ENCODE measurements at places on chromosomes 1 and 21.

DNA sequence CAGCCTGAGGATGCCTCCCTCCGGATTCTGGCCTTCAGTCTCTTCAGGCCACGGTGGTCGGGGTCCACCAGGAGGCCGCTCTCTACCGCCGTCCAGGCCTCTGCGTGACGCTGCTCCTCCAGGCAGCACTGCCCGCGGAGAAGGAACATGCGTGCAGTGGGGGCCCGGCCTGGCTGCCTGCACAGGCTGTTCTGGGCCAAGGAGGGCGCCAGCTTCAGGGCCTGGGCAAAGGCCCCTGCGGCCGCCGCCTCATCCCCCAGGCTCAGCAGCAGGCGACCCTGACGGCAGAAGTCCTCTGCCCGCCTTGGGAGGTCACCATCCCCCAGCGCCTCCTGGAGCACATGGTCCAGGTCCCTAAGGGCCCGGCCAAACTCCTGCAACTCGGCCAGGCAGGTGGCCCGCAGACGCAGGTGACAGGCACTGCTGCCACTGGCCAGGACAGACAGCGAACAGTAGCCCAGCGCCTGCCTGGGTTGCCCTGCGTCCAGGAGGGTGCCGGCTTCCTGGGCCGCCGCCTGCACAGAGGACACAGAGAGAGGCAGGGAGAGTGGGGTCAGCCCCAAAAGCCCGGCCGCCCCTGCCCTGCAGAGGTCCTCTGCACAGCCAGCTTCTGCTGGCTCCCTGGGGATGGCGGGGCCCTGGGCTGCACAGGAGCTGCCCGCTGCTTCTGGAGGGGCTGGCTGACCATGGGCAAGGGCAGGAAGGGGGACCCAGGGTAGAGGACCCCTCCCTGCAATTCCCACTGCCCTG is 8.7 kb upstream of the MMEL1 start:
- DNase-seq = no peak

DNA sequence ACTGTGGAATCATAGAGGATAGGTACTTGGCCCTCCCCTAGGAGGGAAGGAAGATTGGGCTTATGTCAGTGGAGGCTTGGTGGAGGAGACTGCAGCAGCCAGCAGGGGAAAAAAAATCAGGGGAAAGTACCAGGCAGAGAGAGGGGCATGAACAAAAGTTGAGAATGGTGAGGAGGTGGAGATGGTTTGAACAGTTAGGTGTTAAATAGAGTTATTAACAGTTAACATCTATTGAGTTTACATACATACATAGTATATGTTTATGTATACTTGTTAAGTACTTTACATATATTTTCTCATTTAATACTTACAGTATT is 136.5 kb upstream of the HNRNPU start:
- no peak for DNase-seq

DNA sequence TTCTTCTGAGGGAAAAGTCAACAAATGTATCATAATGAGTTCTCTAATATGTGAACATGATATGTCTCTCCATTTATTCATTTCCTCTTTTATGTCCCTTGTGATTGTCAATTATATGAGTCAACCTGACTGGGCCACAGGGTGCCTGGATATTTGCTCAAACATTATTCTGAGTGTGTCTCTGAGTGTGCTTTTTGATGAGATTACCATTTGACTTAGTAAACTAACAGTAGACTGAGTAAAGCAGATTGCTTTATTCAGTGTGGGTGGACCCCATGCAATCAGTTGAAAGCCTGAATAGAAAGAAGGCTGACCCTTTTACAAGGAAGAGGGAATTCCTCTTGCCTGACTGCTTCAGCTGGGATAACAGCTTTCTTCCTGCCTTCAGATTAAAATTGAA is 142.6 kb downstream of the SLC35F3 start:
- DNase-seq = no peak

DNA sequence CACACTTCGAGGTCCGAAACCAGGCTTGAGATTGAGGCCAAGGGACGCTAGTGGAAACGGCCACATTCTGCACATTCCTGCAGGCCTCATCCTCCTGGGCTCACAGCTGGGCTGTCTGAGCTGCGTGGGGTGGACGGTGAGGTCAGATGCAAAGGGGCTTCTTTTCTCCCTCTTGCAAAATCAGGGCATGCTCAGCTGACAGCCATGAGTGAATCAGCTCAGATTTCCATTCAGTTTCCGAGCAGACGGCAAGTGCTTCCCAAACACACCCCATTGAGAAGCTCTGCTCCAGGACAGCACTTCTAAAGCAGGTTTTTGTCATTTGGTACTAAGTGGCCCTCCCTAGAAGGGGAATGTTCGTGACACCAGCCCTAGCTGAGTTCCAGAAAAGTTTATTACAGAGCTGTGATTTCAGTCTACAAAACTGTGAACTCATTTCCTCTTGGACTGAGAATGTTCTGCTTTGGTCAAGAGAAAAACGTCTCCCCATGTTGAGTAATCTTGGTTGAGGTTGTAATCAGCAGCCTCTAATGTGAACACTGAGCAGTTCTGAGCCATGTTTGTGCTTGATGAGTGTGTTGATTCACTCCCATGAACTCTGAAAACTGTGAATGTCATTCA is 10.0 kb downstream of the PDPN start:
- no peak for DNase-seq

DNA sequence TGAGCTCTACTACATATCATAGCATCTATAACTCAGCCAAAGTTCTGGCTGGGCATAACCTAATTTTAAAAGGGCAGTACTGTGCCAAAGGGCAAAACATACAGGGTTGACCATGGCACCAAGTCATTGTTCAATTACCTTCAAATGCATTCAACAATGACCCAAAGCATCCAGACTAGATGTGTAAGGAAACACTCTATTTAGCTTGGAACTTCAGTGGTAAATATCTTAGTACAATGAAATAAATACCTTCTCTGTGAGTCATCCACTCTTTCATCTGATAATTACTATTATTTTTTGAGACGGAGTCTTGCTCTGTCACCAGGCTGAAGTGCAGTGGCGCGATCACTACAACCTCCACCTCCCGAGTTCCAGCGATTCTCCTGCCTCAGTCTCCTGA is 70.0 kb downstream of the NVL start:
- DNase-seq = no peak

DNA sequence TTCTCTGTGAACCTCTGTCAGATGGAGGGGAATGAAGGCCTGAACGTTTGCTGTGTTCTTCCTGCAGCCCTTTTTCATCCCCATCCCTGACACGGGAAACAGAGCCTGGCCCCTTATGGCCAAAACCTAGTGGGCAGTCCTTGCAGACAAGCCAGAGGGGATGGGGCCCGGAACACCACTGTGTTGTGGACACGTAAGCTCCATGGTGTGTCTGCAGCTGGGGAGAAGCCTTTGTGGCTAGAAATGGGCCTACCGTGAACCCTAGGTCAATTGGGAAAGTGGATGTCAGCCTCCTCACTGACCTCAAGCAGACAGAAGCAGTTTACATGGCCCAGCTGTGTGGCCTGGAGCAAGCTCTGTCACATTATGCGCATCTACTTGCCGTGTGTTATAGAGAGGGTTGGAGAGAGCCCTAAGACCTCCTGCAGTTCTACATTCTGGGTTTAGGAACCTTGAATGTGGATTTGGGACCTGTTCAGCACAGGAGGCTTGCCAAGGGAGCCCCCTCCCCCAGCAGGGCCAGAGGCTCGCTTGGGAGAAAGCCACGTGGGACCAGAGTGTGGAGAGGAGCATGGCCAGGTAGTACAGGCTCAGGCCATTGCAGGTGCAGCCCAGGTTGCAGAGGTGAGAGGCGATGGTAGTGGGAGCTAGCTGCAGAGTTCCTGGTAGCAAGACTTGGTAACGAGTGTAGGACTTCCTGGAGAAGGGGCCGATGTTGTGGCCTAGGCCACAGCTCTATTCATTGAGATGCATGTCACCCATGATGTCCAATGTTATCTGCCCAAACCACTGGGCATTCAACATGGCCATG is 20.7 kb downstream of the PARS2 start:
- DNase-seq = peak; percentile 78

DNA sequence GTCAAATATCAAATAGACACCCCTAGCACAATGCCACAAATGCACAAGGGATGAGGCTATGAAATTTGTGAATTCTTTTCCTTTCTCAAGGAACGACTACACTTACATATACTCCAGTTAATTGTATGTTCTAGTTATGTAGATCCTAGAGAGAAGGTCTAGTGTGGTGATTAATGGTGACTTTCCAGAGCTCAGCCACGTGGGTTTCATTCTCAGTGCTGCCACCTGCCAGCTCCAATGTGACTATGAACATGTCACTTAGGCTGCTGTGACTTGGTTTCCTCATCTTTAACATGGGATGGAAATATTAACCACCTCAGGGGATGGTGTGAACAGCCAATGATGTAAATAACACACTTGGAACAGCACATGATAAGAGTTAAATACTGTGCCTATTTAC is 138.3 kb downstream of the APP start:
- no peak for DNase-seq
